SK-N-DZ (cell line): ENCODE measurements at places on chromosomes 16 and 17.
A peak's percentile ranks its signal among the peaks of the same experiment; 100 is the strongest.

DNA sequence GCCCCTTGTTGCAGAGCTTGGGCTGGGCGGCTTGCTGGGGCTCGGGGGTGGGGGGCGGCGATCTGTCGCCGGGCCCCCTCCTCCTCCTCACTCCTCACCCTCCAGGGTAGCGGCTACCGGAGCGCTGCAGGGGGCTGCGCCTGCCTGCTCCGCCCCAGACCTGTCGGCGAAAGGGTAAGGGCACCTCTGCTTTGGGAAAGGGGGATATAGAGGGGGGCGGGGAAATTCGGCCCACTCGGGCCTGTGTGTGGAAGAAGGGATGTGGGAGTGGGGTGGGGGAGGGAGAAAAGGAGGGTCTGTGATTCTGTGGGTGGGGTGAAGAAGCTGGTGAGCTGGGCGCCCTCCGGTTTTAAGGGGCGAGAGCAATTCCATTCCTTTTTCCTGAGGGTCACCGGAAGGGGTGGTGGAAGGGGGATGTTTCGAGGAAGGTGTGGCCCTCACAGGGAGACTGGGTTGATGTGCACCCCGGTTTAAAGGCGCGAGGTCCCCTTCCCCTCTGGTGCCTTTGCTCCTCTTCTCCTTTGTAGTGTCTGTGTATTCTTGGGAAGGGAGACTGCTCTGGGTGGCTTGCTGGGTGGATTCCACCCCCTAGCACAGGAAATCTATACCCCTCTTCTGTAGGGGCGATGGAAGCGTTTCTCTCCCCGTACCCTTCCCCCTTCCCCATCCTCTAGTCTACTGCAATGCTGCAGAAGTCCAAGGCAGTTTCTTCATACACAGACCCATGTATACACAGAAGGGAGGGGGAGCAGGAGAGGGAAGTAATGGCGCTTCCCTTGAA is 878 bp downstream of the TAOK1 start:
- peak; percentile 49 for DNase-seq

GRCh38 chr17:49054342-49055092 is 57.3 kb downstream of the IGF2BP1 start:
- DNase-seq, result no peak

- DNase-seq, result no peak
Measured at GRCh38 chr17:33517746-33518145, 224.7 kb upstream of the ASIC2 start.

GRCh38 chr17:5355421-5356129 is 63.9 kb downstream of the NUP88 start:
- no peak for DNase-seq

GRCh38 chr17:16975744-16976625 is 4.1 kb upstream of the TNFRSF13B start:
- no peak for DNase-seq

- DNase-seq, result no peak
Measured at GRCh38 chr17:50558091-50558490, 2.4 kb upstream of the CACNA1G start.

GRCh38 chr17:78665387-78665951 is 88.3 kb upstream of the DNAH17 start:
- no peak for DNase-seq

- DNase-seq, result no peak
Measured at GRCh38 chr16:86987746-86988670, 329.2 kb downstream of the C16orf95 start.

DNA sequence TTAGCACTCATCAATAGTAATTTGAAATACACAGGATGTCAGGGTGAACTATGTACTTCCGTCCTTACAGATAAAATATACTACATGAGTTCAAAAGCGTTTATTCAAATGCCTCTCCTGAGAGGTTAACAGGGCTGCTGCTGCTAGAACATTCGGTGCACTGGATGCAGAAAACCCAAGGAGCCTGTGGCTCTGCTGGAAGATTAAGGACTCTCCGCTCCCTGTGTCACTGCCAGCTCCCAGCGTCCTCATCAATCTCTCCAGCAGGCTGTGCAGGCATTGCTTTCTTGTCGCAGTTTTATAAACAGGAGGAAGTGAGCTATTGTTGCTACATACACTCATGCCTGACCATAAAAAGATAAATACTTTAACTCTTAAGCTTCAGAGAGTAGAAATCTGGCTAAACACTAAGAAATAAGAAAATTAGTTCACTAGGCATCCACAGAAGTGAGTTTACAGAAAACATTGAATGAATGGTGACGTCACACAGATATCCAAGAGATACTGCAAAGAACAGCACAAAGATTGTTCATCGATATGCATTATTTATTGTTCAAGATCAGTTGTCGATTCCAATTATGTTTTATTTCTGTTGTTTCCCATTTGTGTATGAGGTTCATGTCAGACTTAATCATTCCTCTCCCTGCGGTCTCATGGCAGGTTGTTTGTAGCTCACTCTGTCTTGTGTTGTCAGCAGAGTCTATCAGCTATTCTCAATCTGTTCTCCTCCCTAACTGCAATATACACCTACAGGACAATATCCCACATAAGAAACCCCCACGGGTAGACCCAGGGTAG is 127.9 kb upstream of the MON1B start:
- no peak for DNase-seq

GRCh38 chr17:76671912-76672262 is 28.3 kb upstream of the ST6GALNAC1 start:
- no peak for DNase-seq

GRCh38 chr16:85912211-85912974 is 13.4 kb downstream of the IRF8 start:
- DNase-seq, result no peak

DNA sequence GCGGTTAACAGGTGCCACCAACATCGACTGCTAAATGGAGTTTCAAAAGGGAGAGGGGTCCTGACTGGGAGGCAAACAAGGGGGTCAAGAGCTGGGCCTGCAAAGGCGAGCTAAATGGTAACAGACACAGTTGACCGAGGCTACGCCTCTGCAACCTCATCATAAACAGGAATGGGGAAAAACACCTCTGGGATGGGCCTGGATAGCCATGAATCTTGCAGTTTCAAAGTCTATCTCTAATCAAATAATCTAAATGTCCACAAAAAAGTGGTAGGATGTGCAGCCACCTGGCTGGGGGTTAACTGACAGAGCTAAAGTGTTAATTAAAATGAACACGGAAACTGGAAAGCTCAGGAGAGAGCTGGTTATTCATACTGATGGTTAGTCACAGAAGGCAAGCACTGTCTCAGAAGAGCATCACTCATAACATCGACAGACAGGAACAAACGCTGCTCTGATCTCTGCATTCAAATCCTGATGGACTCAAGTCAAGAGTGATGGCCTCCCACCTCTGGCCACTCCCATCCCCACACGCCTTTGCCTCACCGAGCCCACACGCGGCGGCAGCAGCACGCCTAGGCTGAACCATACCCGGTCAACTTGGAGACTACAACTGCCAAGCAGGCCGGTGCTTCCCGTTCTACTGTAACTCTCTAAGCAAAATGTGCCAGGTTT is 56.3 kb downstream of the CREBBP start:
- DNase-seq, result no peak

DNA sequence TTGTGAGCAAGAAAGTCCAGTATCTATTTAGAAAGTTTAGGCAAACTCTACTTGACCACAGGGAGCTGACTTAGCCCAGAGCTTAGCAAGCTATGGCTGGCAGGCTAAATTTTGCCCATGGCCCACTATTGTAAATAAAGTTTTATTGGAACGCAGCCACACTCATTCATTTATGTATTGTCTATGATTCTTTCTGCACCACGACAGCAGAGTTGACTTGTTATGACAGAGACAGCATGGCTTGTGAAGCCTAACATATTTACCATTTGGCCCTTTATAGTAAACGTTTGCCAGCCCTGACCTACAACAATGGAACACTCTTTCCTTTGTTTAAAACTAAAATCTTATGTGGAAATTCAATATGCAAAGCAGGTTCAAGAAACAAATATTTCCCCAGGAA is 100.0 kb upstream of the ZFHX3 start:
- DNase-seq, result no peak

DNA sequence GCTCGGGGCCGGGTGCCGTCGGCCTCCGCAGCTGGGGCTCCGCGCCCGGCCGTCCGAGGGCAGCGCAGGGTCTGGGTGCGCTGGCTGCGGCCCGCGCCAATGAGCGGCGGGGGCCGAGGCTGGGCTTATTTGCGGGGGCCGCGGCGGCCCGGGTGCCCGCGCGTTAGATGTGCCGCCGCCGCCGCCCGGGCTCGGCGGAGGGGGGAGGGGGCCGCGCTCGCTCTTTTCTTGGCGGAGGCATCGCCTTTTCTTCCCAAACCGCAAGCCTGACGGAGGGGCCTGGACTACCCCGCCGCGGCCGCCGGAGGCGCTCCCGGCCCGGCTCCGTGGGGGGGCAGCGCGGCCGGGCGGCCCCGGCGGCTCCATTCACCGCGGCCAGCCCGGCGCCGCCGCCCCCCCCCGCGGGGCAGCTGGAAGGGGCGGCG is at the start of gene NOTUM:
Gene NOTUM, minus strand, starts transcription at position 101 of the 425 bp plus-strand sequence. CDS start 278 bp downstream, outside the sequence.
- DNase-seq, result no peak

DNA sequence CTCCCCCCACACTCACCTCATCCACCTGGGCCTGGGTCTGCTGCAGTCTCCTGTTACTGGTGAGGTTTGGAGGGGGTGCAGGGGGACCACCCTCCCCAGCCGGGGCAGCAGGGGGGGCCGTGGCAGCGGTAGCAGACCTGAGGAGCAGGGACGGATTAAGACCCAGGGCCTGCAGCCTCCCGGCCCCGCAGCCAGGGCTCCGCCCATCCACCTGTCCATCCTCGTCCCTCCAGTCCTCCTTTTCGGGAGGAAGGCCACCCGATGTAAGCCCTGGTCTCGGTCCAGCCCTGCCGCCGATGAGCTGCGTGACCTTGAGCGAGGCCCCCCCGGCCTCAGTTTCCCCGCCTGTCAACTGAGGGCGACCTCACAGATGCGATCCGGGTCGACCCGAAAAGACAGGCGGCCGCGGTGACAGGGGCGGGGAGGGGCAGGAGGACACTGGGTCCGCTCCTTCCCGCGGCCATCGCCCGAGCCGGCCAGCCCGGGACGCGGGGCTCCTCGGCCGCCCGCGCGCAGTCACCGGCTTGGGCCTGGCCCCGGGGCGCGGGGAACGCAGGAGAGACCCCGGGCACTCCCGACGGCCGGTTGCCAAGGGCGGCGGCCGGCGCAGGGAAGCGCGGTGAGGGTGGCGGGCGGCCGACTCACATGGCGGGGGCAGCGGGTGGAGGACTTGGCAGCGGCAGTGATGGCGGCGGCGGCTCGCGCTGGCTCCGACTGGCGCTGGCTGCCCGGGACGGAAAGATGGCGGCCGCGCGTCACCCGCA is at the start of gene VAMP2:
Gene VAMP2, minus strand, starts transcription at position 716 of the 764 bp plus-strand sequence. Its CDS starts 69 bp downstream, at position 647.
- DNase-seq, result peak; percentile 61

GRCh38 chr17:67221062-67221998 is 23.7 kb downstream of the HELZ start:
- peak; percentile 63 for DNase-seq

DNA sequence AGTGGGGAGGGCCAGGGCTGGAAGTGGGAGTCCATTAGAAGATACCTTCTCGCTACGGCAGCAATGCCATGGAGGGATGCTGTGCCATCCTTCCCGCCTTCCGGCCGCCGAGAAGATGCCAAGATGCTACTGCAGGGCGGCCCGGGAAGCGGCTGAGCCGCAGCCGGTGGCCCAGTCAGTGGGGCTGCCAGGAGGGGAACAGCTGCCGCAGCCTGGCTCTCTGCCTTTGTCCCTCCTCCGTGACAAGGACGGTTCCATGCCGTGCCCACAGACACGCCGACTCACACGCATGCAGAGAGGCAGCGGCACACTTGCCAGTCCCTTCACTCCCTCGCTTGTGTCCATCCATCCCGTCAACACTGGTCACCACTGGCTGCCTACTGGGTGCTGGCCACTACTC is 20.2 kb upstream of the NCBP3 start:
- DNase-seq, result no peak

- DNase-seq, result no peak
Measured at GRCh38 chr17:73347351-73347750, 35.5 kb upstream of the CDC42EP4 start.

- no peak for DNase-seq
Measured at GRCh38 chr16:83913245-83913633, 14.3 kb downstream of the MLYCD start.

DNA sequence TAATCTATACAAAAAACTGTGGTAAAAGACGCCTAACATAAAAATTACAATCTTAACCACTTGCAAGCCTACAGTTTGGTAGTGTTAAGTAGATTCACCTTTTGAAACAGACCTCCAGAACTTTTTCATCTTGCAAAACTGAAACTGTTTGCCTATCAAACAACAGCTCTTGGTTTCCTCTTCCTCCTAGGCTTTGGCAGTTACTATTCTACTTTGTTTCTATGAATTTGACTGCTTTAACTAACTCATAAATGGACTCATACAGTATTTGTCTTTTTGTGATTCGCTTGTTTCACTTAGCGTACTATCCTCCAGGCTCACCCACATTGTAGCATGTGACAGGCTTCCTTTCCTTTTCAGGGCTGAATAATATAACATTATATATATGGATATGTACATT is 97.0 kb downstream of the PRKCA start:
- no peak for DNase-seq

- DNase-seq, result no peak
Measured at GRCh38 chr16:53131050-53131362, 76.2 kb downstream of the CHD9 start.
